ENCODE measurements at places on chromosomes 7 and 10. TPM values are rescaled to one million over a fixed set of nuclear protein-coding genes. Genes with fewer than 3 reads are reported as not detected.

DNA sequence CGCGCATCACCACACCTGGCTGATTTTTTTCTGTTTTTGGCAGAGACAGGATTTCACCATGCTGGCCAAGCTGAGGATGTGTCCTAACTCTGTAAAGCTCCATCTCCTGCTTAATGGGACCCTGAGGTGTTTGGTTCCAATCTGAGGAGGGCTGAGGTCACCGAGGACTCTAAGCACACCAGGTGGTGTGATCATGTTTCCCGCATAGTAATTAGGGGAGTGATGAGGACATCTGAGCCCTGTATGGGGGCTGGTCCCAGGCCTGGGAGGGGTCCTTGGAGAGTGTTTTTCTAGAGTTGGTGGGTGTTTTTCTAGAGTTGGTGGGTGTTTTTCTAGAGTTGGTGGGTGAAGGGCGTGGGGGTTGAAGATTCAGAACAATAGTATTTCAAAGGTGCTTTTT is 3.0 kb upstream of the ABHD11 start:
- DNase-seq, result no peak

- DNase-seq, result no peak
Measured at GRCh38 chr7:115572111-115572510, 458.5 kb downstream of the TFEC start.

DNA sequence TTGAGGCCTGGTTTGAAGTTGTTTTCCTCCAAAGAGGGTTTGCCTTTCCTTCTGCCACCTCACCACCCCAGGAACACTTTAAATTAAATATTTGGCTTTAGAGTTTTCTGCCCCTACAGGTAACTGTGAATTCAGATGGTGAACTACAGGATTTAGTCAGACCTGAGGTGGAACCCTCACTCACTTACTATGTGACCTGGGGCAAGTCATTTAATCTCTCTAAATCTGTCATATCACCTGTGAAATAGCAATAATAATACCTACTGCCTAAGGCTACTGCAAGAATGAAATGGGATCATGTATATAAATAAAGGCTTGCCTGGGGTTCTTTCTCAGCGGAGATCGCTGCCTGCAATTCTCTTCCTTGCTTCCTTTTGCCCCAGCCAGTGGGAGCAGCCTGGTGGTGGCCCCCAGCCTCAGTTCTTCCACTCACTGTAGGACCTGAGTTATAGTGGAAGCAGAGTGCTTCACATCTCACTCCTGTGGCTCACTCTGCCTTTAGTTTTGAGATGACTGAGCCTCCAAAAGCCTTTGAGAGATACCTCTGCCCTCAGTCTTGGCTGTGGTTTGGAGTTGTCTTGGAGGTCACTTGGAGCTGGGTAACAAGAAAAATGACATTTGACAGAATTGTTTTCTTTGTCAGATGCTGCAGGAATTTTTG is 6.1 kb upstream of the ANKRD2 start:
- DNase-seq, result no peak

AGMO gene
- not detected for total RNA-seq

DNA sequence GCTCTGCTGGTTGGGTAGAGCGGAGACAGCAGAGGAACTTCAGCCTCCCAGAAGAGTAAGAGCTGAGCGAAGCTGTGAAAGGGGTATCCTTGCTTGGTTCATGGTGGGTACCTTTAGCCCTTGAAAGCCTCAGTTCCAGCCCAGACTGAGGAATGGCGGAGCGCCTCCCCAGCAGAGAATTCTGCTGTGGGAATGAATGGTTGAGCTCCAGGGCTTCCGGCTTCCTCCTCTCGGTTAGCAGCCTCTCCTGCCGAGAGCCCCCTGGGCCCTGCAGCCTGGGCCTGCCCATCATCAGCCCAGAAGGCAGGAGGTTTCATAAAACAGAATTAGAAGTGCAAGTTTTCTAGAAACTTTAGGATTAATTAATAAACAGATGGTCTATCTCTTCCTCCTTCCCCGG is 79.9 kb upstream of the ANLN start:
- no peak for DNase-seq

PAX4 gene
- total RNA-seq, result not detected

ZNF727 gene
- total RNA-seq, result 0.18 TPM

DNA sequence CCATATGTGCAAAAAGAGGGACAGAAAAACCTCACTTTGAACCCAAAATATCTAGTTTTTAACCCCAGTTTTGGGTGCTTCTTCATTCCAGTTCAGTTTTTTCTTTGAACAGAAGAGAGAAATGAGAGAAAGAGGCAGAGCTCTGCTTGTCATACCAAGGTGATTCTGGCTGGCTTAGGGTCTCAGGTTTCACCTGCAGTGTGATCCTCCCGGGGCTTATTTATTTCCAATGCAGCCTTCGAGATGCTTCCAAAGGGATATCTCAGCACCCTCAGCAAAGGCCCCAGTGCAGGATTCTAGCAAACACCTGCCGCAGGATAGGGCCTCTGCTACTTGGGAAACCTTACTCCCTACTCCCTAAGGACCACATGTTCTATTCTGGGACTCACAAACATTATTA is 131.3 kb downstream of the WDR11 start:
- no peak for DNase-seq

DNA sequence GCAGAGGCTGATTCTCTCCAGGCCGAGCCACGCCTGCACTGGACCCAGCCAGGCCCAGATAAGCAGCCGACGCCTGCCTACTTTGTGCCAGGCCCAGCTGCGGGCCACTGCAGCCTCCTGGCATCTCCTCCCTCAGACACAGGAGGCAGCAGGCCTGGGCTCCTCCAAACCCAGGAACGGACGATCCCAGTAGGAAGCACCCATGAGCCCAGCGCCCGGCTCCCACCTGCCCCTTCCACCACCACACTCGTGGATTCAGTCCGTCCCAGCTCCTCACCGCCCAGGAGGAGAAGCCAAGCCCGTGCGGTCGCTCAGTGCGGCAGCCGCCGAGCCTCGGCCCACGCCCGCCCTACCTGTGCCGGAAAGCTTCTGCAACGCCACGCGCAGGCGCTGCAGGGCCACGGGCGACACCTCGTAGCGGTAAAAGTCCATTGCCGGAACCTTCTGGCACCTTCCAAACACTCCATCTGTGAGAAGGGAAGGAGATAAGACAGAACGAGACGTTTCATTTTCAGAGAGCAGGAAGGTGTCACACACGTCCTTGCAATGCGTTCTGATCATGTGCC is 271.1 kb downstream of the PTPRN2 start:
- no peak for DNase-seq

ASZ1 gene
- total RNA-seq, result not detected

ADARB2 gene
- total RNA-seq, result not detected

DNA sequence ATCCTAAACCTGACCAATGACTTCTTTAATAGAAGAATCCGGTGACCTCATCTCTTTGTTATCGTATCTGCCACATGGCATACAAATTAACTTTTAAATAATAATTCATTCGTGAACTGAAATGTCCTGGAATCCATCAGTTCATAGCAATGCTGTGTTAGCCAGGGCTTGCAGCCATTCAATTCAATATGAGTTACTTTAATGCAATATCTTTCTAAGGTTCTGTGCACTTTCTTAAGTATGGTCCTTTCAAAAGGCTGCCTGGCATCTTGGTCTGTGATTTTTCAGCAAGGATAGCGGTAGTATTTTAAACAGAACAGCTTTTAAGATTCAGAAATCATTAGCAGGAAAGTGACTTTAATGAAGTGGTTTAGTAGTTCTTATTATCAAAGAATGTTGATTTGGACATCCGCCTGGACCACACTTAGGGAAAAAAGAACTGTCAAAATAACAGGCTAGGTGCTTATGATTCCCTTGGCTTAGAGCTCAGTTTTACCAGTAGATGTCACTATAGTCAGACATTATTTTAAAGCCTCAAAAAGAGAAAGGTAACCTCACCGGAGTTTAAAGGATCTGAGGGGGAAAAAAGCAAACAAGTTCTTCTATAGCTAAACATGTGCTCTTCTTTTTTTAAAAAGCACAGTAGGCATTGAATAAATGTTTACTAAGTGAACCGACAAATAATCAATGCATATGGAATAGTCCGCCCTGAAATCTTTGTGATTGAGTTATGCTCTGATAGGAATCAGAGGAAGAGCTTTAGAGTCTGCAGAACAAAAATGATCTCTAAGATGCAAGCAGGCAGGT is 22.7 kb downstream of the SLC35G1 start:
- no peak for DNase-seq

DNA sequence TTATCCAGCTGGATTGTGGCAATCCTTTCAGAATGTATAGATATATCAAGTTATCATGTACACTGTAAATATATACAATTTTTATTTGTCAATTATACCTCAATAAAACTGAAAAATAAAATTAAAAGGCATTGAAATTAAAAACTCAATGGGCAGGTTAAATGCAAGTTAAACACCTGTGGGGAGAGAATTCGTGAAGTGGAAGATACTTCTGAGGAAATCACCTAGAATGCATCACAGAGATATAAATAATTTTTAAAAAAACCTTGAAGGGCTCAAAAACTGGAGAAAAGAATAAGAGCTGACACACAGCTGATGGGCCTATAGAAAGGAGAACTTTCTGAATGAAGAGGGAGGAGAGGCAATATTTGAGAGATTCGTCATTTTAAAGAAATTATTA is 37.2 kb upstream of the DRGX start:
- no peak for DNase-seq

DNA sequence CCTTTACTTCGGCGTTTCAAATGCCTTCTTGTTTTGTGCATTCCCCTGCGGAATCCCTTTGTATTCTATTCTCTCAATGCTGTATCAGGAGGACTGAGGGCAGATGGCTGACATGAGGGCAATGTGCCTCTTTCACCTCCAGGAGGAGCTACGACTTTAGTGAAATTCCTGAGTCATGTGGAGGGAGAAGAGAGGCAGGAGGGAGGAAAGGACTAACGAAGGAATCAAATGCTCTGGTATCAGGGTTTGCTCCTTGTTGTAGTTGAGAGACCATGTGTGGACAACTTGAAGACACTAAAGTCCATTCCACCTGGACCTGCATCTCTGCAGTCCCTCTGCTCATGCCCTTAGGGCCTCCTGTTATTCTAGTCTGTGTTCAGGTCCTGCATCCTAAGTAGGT is 40.2 kb upstream of the PRSS58 start:
- no peak for DNase-seq

ATG9B gene
- total RNA-seq, result 5.8 TPM

LEP gene
- not detected for total RNA-seq

DNA sequence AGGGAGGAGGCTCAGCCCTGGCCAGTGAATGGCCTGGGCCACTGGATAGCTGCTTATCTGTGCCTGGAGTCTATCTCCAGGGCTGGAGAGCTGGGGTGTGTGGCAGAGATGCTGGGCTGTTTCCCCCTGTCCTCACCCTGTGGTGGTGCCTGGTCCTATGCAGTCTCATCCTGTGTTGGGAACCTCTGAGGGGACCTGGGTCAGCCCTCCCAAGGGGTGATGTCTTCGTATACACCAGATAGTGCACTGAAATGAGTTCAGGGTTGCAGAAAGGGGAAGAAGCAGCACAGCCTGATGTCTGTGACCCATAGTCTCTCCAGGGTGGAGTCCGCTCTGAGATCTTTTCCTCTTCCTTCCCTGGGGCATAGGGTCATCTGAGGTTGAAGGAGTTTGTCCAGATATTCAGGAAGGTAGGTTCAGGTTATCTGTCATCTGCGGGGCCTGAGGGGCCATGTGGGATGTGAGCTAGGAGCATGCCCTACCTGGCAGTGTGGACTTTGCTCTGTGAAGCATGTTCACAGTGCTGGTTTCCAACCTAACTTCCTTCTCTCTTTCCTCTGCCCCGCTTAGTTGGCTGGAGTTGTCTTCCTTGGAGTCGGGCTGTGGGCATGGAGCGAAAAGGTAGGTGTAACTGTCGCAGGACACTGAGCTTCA is 33.4 kb upstream of the SH2D4B start:
- DNase-seq, result no peak

LRRD1 gene
- total RNA-seq, result not detected

GRCh38 chr10:101466016-101466912 is 112.3 kb downstream of the BTRC start:
- no peak for DNase-seq

GRCh38 chr7:311131-311680 is 21.2 kb downstream of the FOXL3 start:
- no peak for DNase-seq

GRCh38 chr10:120926611-120927010 is 75.4 kb downstream of the WDR11 start:
- no peak for DNase-seq

DNA sequence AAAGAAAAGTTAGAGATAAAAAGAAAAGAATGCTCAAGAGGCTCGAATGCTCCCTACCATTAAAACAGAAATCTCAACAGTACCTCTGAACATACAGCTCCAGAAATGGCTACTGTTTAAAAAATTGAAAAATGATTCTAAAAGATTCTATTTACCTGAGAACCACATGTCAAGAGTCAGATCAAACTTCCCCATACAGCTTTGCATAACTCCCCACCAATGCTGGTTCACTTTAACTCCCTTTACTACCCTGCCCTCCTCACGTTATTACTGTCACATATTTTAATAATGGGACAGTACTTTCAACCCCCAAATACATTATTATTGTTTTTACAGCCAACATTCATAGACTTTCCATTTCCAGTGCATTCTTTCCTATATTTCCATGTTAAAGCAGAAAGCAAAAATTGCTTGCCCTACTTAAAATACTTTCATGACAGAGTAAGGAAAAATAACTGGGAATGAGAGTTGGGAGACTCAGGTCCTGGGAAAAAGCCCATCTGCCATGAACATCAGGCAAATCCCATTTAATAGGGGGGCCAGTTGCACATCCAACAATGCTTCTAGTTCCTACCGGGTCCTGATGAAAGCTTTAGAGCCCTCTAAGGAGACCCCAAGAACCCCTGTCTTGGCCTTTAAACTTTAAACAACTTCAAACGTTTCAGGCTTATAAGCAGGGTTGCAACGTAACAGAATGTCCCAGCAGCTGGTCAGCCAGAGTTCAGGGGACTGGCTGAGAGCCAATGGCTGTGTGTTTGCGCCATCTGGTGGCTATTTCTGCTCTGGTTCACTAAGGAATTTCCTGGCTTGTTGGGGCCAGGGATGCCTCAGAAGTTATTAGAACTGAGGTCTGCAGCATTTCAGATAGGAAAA is 247.4 kb downstream of the ELMO1 start:
- peak; percentile 39 for DNase-seq

- DNase-seq, result no peak
Measured at GRCh38 chr10:75717126-75717916, 285.9 kb downstream of the LRMDA start.
